Ovary (tissue), 10 donors: ENCODE measurements at places on chromosomes 1 and 21.

- no peak for DNase-seq
Observed at GRCh38 chr1:245888809-245889208, 618.3 kb downstream of the SMYD3 start.

GRCh38 chr1:14300991-14301703, 297.3 kb upstream of the KAZN start:
- no peak for DNase-seq

- no peak for DNase-seq
Observed at GRCh38 chr1:188224263-188224662, 1395.5 kb downstream of the PLA2G4A start.

GRCh38 chr1:205456383-205456867, 580 bp upstream of the BLACAT1 start:
- DNase-seq, result no peak

DNA sequence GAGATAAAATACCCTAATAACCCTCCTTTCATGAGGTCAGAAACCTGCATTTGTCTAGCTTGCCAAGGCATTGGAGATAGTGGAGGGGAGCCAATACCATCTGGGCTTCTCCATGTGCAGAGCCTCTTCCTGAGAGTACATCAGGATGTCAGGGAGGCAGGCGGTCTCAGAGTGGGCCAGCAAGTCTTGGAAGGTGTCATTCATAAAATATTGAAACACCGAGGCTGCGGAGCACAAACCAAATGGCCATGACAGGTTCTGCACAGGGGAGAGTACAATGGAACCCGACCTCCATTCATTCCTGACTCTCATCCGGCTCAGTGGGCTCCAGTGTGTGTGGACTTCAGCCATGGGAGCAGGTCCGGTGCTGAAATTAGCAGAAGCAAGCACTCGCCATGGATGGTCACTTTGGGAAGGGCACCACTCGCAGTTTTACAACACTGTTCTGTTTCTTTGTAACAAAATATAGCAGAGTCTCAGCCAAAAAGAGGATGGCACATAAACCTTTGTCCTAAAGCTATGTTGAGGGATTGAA, 446.6 kb downstream of the SIPA1L2 start:
- DNase-seq, result no peak
